ENCODE measurements at places on chromosomes 6 and 20.

DNA sequence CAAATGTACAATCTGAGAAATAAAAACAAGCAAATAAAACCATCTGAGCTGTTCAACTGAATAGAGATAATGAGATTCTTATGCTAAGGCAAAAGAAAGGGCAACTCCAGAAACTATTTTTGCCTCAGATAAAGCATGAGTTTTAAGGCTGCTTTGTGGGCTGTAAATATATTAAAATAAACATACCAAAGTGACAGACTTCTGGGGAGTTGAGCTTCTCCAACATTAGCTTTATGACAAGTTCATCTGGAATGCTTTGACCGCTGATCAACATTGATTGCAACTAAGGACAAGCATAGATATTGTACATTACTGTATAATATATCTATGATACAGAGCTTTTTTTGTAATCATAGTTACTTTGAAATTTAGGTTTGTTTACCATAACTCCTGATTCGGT is 19.3 kb downstream of the AK9 start:
- no peak for DNase-seq

DNA sequence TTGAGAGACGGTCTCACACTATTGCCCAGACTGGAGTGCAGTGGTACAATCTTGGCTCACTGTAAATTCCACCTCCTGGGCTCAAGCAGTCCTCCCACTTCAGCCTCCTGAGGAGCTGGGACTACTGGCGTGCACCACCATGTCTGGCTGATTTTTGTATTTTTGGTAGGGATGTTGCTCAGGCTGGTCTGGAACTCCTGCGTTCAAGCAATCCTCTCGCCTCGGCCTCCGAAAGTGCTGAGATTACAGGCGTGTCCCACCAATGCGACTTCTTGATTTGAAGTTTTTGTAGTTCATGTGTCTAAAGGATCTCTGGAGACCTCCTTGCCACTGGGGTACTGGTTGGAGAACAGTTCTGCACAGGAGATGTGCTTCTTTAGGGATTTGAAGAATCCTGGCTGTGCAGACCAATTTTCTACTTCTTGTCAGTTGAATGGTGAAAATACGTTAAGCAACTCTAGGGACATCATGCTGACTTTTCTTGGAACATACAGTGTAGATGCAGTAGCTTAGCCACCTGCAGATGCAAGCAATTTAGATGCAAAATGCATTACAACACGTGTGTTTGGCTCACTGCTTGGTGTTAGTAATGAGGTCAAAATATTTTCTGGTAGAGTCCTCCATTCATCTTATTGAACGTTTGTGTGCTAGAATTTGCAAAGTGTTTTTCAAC is 28.2 kb downstream of the SYTL3 start:
- DNase-seq: no peak

DNA sequence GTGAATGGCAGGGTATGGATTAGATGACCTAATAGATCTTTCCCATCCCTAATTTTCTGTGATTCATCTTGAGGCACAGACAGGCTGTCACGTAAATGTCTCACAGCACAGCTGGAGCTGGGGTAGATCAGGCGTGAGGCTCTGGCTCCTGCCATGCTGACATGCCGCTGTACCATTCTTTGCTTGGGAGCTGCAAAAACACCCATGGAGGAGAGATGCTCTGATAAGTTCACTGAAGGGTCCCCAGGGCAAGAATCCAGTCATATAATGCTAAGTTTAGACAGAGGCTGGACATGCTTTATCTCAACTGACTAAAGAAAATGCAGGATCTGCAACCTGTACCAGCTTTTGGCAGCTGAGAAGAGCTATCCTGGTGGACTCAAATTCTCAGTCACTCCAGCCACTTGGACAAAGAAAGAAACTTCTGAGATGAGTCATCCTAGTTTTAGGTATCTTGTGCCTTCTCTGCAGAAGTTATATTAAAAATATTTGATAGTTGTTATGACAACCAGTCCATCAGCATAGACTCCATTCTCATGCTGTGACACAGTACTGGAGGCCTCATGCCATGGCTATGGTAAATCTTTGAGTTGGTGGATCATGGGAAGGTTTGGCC is 185.1 kb upstream of the RAB32 start:
- no peak for DNase-seq

DNA sequence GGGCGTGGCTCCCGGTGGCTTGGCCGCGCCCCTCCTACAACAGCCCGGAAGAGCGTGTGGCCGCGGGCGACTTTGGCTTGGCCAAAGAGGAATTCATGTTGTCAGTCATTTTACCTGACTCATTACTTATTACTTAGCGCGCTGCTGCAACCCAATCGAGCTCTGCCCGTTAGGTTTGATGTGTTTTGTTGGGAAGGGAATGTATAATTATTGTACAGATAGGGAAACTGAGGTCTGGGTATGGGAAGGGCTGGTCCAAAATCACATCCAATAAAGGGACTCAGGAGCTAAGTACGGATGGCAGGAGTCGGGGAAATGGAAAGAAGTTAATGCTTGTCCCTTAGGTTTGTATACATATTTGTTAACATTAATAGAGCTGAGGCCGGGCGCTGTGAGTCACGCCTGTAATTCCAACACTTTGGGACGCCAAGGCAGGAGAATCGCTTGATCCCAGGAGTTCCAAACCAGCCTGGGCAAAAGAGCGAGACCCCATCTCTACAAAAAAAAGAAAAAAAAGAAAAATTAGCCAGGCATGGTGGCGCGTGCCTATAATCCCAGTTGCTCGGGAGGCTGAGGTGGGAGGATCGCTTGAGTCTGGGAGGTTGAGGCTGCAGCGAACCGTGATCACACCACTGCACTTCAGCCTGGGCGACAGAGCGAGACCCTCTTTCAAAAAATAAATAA is 639 bp upstream of the ZNF335 start:
- DNase-seq: no peak

DNA sequence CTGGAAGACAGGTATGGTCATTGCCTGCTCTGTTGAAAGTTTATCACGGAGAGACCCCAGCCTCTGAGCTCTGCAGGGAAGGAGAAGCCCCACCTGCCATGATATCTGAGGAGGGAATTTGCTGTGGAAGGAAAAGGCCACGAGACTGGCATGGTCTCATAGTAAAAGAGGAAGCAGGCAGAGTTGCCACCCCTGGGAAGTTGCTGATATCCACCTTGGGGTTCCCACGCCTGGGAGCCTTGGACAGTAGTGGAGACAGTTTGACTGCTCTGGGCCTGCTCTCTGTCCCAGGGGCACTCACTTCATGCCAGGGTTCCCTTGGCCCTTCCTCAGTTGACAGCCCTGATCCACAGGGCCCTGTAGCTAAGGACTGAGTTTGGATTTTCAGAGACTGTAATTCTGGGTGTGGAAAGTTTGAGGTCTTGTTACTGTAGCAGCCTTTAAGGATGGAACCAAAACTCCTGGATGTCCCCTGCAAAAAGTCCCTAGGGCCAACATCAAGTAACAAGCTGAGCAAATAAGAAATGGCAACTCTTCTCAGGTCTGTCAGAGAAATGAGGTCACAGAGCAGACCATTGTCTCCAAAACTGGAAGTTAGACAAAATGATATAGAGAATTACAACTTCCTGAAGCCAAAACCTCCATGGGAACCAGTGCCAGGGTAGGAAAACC is 6.9 kb upstream of the SIRPB1 start:
- DNase-seq: no peak

- DNase-seq: peak; percentile 41
Measured at GRCh38 chr20:50580016-50580747, 70.0 kb downstream of the PTPN1 start.

GRCh38 chr6:75234126-75234865 is 9.3 kb downstream of the COX7A2 start:
- DNase-seq: no peak

DNA sequence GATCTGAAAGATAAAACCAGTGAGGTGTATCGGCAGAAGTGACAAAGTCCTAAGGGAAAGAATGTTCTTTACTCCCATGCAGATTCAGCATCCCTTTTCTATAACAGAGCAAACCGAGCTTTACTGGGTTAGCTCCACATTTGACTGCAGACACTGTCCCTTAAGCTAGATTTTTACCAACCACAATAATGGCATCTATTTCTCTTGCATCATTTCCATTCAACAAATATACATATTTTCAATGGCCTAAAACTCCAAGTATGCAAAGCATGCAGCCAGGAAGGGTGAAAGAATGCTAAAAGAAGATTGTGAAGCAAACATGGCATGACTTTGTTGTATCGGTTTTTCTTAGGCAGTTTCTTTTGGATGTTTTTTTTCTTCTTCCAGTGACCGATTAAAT is 255.4 kb downstream of the OGFRL1 start:
- DNase-seq: no peak

- DNase-seq: no peak
Measured at GRCh38 chr6:39801456-39802251, 9.5 kb downstream of the DAAM2 start.

- no peak for DNase-seq
Measured at GRCh38 chr20:57682184-57683101, 27.4 kb downstream of the PMEPA1 start.

DNA sequence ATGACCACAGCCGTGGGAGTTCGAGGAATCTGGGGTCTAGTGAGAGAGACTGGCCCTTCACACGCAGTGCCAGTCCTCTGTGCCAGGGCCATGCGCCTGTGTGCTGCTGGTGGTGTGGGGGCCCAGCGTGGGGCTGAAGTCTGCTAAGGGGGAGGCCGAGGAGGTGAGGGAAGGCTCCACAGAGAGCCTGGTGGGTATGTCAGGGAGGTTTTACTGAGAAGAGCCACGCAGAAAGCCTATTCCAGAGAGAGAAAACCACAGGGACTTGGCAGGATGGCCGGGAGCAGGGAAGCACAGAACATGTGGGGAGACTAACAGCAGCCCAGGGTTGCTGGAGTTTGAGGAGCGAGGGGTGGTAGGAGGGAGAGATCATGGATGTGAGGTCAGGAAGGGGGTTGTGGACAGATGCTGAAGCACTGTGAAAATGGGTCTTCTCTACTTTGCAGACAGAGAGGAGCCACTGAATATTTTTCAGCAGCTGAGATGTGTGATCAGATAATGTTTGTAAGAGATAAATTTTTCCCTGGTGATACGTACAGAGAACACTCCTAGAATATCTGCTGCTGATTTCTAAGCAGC is 35.3 kb downstream of the DUSP22 start:
- no peak for DNase-seq

DNA sequence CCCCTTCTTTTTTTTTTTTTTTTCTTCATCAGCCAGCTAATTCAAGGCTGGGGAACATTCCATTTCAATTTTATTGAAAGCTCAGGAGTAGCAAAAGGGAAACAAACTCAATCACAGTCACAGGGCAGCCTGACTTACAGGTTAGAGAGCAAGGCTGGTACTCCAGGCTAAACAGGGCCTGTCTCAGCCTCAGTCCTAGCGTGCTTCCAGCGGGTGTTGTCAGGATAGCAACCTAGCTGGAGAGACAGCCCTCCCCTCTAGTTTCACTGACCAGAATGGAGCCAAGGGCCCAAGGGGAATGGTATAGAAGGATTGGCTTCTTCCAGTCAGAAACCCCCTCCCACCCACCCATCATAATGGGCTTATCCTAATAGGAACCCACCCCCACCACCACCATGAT is 132.9 kb downstream of the PXDC1 start:
- no peak for DNase-seq

GRCh38 chr6:80235647-80236046 is 129.2 kb downstream of the BCKDHB start:
- DNase-seq: no peak

GRCh38 chr20:16063881-16064280 is 509.4 kb downstream of the KIF16B start:
- no peak for DNase-seq

DNA sequence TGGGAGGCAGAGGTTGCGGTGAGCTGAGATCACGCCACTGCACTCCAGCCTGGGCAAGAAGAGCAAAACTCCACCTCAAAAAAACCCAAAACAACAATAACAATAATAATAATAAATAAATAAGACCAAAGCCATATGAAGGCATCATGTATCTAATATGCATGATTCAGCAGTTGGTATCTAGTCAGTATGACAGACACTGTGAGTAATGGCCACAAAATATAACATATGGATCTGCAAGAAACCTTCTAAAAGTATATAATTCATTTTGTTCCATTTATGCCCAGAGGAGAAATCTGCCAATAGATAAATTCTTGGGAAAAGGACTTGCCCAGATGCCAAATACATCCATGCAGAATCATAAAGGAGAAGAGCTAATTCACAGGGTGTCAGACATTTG is 252.3 kb downstream of the BTBD9 start:
- DNase-seq: no peak

DNA sequence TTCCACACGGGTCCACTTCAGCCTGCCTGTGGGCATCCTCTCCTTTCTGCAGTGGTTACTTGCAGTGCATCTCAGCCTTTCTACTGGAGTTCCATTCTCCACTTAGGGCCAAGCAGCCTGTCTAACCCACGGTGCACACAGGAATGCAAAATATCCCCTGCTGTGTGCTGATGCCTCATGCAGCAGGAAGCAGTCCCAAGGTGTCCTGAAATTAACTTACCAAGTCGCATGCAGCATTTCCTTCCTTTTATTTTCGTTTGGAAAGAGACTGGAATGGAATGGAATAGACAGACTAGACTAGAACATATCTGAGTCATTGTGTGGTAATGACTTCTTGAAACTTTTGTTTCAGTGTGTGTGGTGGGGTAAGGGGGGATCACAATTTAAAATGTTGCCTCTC is 25.9 kb upstream of the FOXQ1 start:
- no peak for DNase-seq

GRCh38 chr20:57476084-57476526 is 48.8 kb downstream of the CTCFL start:
- DNase-seq: no peak

- no peak for DNase-seq
Measured at GRCh38 chr6:38975621-38976049, 72.9 kb upstream of the GLP1R start.

DNA sequence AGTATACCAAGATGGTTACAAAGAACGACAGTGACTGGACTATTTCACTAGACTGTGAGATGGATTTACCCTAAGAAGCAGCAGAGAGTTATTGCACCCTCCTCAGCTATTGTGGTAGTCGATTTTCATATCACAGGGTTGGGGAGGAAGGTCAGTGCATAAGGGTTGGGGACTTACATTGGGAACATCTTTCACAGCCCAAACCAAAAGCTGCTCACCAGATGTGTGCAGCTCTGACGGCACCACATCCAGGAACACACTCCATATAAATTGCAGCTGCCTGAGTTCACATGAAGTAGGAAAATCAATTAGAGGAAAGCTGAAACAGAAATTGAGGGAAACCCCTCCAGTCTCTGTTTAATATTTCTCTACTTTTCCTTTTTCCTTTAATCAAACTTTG is 470.5 kb upstream of the NRSN1 start:
- DNase-seq: no peak

GRCh38 chr20:62066339-62066982 is 780 bp upstream of the TAF4 start:
- DNase-seq: no peak

GRCh38 chr6:25410102-25410501 is 130.9 kb downstream of the CARMIL1 start:
- no peak for DNase-seq

Measured in CD8-positive, alpha-beta memory T cell (primary cell).